ENCODE measurements at places on chromosomes 6 and 20.

DNA sequence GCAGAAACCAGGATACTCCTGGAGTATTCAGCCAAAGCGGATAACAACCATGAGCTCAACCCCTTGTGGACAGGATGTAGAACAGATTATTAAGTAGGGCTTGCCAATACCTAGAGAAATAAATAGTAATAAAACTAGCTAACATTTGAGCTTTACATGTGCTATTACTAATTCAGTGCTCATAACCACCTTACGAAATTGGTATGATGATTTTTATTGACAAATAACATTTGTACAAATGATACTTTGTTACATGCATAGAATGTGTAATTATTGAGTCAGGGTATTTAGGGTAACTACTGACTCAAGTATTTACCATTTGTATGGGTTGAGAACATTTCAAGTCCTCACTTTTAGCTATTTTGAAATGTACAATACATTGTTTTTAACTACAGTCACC, 287.9 kb downstream of the CDC5L start:
- DNase-seq = no peak

GRCh38 chr20:10696650-10697049, 22.9 kb upstream of the JAG1 start:
- no peak for DNase-seq

DNA sequence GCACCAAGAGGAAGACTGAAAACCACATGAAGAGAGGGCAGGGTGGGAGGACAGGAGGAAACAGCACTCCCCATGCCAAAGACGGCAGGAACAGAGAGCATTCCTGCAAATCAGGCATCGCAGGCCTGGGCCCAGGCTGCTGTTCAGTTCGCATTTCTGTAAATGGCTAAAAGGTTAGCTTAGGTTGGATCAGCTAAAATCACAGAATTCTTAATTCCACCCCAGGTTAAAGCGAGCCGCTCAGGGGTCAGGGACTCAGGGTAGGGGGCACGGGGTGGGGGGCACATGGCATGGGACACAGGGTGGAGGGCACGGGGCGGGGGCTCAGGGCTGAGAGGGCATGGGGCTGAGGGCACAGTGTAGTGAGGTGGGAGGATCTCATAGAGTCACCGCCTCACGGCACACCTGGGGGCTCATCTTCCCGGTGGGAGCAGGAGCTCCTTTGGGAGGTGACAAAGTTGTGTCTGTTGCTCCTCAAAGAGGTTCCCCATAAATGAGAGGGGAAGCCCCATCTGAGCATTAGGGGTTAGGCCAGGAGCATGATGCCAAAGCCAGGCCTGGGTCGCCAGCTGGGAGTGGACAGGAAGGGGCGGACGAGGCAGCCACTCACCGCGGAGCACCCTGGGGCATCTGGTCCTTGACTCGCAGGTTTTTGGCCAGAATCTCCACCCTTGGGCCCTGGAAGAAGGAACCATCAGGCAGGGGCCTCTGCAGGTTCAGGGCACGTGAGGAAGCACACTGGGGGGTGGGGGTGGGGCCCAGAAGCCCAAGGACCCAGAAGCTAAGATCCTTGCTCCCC, 200.7 kb downstream of the PREX1 start:
- DNase-seq = no peak

DNA sequence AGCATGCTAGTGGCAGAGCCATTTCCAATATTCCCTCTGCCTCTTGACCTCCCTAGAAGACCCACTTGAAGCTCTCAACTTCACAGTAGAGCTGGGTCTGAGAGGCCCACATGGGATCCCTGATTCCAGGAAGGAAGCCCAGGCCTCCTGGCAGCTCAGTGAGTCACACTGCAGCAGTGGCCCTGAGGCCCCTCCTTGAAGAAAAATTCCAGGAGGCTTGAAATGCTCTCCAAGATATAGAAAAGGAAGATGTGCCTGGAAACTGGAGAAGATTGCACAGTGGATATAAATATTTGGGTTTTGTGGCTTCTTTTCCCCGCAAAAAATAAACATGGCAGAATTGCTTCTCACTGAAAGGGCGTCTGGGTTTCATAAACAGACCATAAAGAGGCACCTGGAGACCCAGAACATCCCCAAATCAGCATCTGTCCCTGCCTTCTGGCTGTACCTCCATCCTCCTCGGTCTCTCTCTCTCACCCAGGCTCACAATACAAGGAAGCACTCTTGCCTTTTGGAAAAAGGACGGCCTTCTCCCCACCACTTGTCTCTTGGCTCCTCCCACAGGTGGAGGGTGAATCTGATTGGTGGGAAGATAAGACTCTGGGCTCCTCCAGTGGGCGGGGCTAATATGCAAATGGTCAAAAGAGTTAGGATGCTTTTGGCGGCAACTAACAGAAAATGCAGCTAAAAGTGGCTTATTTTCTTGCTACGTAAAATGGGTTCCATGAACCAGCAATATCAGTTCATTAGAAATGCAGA, 200.0 kb upstream of the SULF2 start:
- DNase-seq = peak; percentile 80

- DNase-seq = no peak
Measured at GRCh38 chr6:69584913-69585729, 211.7 kb downstream of the LMBRD1 start.

DNA sequence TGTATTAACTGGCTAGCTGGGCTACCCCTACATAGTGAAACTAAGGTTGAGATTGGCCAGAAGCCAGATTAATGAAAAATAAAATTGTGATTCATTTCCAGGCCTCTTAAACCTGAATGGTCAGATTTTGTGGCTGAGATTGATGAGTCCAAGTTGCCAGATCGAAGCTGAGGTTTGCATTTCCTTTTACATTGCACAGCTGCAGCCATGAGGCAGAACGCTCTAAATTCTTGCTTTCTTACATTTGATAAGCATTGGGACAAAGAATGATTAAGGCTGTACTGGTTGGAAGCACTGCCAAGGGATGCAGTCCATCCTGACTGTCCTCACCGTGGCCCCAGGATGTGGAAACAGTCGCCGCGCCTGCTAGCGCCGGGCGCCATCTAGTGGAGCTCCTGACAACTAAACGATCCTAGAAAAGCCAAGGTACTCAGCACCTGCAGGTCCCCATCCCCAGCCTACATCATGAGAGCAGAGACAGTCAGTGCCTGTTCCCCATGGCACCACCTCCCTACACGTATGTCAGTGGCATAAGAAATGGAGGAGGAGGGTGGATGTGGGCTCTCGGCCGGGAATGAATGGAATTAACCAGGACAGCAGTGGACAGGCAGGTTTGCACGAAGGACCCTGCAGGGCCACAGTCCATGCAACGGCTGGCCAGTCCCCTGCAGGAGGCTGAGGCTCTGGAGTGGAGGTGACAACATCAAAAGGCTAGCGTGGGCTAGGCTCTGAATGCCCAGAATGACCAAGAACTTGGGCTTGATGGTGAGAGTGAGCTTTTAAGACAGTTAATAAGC, 19.0 kb downstream of the PXDC1 start:
- DNase-seq = peak; percentile 68

- no peak for DNase-seq
Measured at GRCh38 chr20:16106191-16106849, 466.9 kb downstream of the KIF16B start.

- peak; percentile 77 for DNase-seq
Measured at GRCh38 chr20:43942667-43943285, 28.1 kb downstream of the TOX2 start.

- no peak for DNase-seq
Measured at GRCh38 chr6:354631-355280, 36.8 kb upstream of the IRF4 start.

DNA sequence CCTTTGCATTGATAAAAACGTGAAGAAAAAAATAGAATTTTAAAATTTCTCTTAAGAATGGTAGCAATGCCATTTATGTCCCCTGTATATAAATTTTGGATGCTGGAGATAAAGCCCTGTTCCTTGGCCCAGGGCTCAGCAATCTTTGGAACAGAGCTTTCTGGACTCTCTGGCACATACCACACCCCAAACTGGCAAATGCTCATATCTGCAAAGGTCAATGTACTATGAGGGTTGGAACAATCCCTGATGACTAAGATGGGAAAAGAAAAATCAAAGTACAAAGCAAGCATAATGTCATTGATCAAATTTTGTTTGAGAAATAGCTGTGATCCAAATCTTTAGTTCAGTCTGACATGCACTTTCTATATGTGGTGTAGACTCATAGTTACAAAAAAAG, 158.1 kb upstream of the HCRTR2 start:
- DNase-seq = no peak

DNA sequence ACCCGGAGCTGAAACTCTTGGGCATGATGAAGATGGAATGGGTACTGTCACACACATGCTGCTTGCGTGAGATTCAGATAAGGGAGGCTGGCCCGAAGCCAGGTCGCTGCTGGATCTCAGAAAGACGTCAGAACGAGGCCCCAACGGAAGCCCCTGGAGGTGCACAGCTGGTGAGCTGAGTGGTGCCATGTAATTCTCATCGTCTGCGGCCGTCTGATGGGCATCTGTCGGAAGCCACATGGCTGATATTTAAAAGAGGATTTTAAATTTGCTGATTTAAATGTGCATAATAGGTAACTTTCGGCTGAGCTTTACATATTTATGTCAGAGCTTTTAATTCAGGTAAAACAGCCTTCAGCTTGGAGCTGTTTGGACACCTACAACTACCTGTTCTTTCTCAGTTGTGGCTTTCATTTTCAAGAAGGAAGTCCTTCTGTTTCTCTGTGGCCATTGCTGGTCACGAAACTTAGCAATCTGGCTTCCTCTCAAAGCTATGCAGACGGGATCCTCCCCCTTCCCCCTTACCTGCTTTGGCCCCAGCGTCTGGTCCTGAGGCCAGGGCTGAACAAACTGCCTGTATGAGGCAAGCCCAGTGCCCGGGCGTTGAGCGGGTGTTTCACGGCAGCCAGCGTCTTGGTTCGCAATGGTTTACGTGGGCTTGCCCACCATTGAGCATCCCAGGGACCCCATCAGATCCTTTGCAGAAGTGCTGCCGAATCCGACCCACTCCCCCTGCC, 9.2 kb downstream of the SLCO4A1 start:
- DNase-seq = peak; percentile 36

GRCh38 chr20:18901980-18902737, 88.6 kb downstream of the SCP2D1 start:
- DNase-seq = no peak

DNA sequence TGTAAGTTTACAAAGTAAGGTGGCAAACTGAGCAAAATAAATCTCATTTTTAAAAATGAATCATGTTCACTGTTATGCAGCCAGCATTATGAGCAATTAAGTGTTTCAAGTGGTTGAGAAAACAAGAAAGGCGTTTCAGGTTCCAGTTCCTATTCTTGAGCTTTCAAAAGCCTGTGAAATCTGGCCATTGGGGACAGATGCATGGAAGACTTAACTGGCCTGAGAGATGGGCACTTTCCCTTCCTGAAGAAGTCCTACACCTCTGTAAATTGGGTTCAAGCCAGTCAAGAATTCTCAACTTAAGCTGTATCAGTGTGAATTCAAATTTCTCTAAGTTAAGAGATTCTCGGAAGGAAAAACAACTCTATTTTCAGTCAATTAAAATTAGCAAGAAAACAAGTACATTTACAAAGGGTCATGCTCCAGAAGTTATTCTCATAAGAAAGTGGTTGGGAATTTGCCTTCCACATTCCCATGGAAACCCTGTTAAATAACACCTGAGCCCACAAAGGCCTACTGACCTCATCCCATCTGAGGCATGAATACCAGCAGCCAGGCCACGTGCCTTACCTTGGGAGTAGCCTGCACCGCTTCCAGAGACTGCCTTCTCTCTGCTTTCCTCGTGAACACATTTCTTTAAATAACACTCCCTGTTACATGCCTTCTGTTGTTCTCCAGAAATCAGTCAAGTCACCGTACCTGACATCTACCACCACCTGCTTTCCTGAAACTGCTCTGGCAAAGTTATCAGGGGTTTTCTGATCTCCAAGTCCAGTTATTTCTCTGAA, 19.4 kb downstream of the MAP3K5 start:
- no peak for DNase-seq

DNA sequence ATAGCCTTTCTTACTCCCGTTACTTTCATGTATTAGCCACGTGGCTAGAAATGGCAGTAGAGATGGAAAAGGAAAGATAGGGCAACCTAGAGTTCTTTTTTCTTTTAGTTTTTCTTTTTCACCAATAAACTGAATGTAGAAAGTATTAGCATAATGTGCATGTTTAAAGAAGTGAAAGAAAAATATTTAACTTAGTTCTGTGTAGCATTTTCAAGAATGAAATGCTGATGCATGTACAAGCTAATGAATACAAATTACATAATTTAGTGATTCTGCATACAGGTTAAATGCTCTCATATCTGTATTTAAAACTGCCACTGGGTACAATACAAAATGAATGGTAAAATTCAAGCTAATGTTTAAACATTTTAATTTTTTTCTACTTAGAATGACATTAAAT, 22.6 kb upstream of the IL20RA start:
- DNase-seq = no peak

DNA sequence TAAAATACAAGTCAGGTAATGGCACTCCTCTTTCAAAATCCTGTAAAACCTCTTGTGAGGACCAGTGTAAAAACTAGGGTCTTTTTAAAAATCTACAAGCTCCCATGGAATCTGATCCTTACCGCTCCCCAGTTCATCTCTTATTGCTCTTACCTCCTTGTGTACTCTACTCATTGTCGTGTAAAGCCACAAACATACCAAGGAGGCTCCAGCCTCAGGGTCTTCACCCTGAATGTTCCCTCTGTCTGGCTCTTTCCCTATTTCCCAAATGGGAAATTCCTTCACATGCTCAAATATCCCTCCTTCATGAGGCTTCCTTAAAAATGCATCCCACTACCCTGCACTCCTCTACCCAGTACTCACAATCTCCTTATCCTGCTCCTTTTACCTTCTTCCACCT, 67.1 kb downstream of the TASP1 start:
- DNase-seq = no peak

GRCh38 chr6:27096834-27097511, 150.5 kb upstream of the PRSS16 start:
- peak; percentile 59 for DNase-seq

Measured in RWPE1 (cell line).